ENCODE measurements at places on chromosomes 7 and 10.

DNA sequence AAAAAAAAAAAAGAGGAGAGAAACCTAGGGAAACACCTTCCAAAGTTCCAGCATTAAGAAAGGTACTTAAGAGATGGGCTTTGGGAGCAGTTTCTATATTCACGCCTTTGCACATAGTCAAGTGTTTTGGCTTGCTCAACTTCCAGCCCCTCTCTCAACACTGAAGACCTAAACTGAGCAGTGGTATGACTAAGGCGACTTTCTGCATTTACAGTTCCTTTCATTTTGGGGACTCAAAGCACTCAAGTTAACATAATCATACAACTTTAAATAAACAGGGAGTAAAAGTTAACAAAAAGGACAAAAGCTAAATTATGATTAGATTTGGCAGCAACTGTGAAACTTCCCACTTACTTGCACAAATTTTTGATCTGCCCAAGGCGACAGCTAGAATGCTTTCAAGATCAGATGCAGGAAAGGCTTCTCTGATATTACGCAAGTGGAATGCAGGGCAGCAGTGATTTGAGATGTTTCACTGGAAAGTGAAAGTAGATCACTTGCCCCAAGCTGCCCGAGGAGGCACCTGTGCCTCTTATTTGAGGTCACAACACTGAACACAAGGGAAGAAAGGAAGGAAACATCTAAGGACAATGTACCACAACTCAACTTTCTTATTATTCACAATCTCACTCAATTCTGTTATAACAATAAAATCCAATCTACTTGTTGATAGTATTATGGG, 199.5 kb downstream of the SKAP2 start:
- DNase-seq = no peak

DNA sequence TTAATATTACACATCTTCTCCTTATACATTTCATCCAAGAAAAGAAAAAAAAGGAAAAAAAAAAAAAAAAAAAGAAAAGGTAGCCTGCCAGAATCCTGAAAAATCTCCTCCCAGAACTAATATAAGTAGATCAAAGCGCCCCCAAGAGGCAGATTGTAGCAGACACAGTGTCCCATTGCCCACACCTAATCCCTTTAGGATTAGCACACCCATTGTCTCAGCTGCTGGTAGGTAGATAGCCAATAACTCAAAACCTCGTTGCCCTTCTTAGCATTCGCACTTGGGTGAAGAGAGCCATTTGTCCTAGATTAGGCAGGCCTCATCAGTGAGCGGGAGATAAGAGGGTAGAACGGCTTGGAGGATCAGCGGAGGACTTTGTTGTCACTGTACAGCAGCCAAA, 100.2 kb upstream of the SORCS1 start:
- no peak for DNase-seq

- DNase-seq = peak; percentile 67
Measured at GRCh38 chr10:124742413-124743190, 1.6 kb downstream of the FAM53B start.

DNA sequence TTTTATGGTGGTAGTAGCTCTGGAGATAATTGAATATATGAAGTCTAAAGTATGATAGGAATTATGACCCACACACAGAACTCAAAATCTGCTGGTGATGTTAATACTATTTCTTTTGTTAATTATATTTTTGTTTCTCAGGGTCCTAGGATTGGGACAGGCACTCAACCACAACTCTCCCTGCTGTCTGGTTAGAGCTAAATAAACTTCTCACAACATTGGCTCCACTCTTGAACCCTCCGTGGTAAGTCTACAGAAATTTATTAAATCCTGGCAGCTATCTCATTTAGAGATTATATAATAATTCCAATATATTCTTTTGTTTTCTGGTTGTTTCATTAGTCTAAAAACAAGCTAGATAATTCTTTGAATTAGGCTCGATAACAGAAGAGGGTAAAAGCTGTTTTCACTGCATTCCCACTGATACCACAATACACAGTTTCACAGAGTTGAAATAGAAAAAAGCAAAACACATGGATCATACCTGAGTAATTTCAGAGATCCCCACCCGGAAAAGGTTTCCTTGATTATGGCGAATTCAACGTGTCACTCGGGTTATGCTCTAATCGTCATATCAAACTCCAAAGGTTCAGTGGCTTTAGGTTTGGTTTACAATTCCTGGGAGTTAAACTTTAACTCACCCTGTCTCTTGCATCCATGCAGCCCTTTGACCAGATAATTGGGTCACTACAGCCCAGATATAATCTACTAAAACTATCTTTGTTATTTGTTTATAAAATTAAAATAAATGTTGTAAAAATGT, at the start of gene A1CF:
A1CF (minus strand) TSS at position 531 of the 763 bp plus-strand sequence. CDS start 25,687 bp downstream, outside the sequence.
- DNase-seq = no peak

- DNase-seq = no peak
Measured at GRCh38 chr7:86937363-86937878, 122.0 kb downstream of the ELAPOR2 start.

GRCh38 chr7:77811516-77812289, 13.1 kb downstream of the PHTF2 start:
- DNase-seq = no peak
